ENCODE measurements at places on chromosomes 3 and 15.

GRCh38 chr15:99143655-99144610, 39.1 kb downstream of the SYNM start:
- DNase-seq: peak; percentile 64

GRCh38 chr3:23748398-23749110, 57.2 kb upstream of the UBE2E1 start:
- DNase-seq: no peak

DNA sequence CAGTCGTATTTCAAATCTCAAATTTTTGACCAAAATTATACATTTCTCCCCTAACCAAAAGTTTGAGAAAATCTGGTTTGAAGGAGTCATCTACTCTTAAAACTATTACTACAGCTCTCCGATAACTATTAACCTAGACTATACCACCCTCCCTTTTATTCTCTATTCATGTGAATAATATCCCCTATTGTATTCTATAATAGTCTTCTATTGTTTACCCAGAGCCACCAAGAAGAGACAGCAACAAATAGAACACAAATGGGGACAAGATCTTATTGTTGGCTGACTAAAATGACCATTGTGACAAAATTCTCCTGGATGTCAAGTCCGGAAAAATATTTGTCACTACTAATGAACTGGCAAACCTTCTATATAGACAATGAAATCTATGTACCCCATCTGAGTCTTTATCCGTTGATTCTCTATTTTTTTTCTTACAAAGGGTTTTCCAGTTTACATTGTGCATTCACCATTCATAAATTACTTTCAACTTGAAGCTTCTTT, 618.0 kb downstream of the CADM2 start:
- no peak for DNase-seq

DNA sequence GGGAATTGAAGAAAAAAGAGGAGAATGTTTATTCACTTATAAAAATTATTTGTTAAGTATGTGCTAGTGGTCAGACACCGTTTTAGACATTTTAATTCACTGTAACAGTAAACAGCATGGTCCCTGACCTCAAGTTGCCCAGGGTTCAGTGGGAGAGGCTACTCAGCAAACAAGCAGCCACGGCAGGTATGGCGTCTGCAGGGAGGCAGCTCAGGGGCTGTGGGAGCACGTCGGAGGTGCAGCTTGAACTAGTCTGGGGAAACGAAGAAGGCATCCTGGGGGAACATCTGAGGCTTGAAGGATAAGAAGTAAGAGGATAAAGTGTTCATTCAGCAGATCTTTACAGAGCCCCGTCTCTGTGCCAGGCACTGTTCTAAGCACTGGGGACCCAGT, 66.0 kb downstream of the CRTC3 start:
- peak; percentile 14 for DNase-seq

DNA sequence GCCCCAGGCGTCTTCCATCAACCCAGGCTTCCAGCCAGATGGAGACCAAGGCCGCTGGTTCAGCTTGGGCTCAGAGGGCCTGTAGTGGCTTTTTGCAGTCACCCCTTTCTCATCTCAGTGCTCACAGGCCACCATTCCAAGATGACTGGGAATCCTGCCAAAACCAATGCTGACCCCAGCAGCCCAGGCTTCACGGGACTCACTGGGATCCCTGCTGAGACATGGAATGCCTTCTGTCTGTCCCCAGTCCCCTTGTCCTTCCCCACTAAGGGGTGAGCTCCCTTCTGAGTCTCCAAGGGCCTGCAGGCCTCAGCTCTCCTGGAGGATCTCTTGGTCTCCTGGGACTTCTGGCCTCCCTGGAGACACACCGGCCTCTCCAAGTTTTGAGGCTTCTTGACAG, 77.4 kb upstream of the SEC13 start:
- DNase-seq: no peak

DNA sequence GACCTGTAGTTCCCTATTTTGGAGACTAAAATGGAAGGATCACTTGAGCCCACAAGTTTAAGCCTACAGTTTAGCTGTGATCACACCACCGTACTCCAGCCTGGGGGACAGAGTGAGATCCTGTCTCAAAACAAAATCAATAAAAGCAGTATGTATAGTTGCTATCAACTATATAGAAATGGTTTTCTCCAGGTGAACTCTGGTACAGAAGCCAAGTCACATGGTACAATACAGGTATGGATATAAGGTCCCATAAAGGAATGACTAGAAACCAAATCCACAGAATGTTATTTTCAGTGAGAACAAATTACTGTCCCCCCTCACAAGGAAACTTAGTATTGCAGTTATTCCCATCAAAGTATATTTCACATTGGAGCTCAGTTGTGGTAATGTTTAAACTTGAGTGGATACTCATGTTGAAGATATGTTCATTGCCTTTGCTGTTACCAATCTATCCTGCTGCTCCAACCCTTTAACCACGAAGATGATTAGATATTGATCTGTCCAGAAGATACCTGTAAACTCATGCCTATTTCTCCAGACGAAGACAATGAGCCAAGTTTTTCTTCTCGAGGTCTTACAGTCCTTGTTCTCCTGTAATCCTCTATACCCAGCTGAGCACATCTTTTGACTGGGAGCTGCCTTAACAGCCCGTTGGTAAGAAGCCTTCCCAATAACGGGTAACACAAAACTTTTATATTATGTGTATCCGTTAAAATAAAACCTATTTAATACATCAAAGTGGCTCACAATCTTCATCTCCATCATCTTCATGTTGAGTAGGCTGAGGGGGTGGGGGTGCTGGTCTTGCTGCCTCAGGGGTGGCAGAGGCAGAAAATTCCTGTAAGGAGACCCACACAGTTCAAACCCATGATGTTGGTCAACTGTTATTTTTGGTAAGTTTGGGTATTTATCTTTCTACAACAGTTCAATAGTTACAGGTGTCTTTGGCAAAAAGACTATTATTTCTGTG, 24.6 kb downstream of the TRA2B start:
- no peak for DNase-seq

DNA sequence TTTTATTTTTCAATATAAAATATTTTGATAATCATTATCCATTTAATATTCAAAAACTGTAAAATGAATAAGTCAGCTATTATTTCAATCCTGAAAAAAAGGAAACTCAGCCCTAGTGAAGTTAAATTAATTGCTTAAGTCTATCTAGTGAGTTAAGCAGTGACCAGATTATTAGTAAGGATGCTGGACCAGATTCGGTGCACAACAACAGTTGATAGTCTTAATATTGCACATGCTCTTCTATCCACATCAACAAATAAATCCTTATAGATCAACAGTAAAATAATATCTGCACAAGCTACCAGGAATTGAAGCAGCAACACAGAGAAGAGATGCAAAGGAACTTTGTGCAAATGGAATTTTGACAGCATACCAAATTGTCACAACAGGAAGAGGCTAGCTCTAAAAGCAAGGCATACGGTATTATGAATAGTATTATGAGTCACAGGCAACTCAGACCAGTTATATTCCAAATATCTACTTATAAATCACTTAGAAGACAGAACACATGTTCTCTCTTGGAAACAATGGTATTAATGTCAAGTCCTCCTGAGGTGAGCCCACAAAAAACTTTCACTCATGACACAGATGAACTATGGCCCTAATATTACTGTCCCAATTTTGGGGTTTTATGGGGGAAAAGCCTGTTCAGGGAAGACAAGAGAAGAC, 24.9 kb downstream of the VPS13C start:
- no peak for DNase-seq

GRCh38 chr3:291646-292436, 95.3 kb downstream of the CHL1 start:
- DNase-seq: no peak

Data from left colon (tissue), 2 donors.